NCI-H187 (cell line): ENCODE measurements at places on chromosomes 7 and 10.

- no peak for DNase-seq
Measured at GRCh38 chr10:113000442-113000841, 50.4 kb downstream of the TCF7L2 start.

GRCh38 chr7:121002757-121003200 is 14.3 kb downstream of the CPED1 start:
- no peak for DNase-seq

DNA sequence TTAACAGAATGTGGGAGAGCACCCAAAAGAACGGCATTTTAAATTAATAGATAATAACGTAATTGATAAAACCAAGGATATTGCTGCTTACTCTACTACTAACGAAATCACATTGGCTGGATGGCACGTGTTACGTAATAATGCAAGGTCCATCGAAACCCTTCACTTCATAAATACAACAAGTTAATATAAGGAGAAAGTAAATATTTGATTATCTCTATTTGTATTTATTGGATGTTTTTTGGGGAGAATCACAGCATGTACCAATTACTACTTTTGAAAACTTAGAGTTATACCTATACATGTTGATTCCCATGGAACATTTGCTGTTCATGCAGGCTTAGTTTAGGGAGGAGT is 1.6 kb downstream of the PRKG1 start:
- DNase-seq: no peak

DNA sequence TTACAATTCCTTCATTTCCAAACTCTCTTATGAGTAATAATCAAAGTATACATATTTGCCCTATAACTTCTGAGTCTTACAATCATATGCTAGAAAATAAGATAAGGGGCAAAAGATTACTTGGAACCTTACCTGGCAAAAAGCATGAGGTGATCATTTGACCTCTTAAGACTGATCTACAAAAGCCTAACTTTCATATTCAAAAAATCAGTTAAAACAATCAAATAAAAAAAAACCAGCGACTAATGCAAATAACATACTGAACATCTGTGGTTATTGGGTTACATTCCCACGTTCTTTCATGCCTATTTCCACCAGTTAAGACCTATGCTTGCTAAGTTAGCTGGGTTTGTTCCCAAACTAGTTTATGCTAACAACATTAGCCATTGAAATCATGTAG is 187.6 kb downstream of the RNF133 start:
- DNase-seq: no peak

DNA sequence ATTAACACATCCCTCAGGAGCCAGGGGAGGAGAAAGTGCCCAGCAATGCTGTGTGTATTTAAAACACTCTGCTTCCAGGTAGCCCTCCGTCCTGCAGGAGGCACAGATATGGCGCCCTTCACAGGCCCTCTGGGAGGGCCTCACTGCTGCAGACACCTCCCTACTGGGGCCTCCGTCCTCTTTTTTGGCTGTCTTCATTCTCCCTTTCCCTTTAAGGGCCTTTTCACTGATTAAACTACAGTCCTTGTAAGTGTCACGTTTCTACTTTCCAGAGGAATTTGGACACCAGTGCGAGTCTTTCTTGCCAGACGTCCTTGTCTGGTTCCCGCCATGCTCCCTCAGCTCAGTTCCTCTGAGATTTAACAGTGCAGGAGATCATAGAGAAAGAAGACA is 39.7 kb upstream of the MKRN1 start:
- no peak for DNase-seq

DNA sequence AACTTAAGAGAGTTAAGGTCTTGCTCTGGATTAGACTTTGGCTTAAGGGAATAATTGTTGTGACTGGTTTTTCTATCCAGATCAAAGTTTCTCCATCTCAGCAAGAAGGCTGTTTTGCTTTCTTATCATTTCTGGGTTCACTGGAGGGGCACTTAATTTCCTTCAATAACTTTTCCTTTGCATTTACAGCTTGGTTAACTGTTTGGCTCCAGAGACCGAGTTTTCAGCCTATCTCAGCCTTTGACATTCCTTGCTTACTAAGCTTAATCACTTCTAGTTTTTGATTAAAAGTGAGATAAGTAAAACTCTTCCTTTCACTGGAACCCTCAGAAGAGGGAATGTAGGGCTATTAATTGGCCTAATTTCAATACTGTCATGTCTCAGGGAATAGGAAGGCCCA is 76.4 kb downstream of the LARP4B start:
- no peak for DNase-seq

- no peak for DNase-seq
Measured at GRCh38 chr10:13921941-13922340, 335.2 kb downstream of the PRPF18 start.

DNA sequence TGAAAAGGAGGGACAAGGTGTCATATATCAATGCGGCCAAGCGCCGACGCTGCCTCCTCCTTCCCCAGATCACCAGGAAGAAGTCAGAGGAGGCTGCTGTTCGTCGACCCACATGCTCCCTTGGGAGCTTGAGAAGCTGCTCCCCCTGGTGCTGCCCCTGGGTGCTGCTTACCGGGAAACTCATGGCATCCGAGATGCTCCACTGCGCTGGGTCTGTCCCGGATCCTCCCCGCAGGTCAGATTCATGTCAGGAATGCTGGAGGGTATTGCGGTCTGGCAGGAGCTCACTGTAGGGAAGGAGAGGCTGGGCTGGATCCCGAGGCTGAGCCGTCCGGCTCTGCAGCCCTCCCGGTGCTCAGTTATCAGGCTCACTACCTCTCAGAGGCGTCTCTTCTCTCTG is 123.7 kb upstream of the FAM20C start:
- DNase-seq: no peak
